Cortex of kidney (tissue), 1 donor: ENCODE measurements at places on chromosomes 2 and 18.

DNA sequence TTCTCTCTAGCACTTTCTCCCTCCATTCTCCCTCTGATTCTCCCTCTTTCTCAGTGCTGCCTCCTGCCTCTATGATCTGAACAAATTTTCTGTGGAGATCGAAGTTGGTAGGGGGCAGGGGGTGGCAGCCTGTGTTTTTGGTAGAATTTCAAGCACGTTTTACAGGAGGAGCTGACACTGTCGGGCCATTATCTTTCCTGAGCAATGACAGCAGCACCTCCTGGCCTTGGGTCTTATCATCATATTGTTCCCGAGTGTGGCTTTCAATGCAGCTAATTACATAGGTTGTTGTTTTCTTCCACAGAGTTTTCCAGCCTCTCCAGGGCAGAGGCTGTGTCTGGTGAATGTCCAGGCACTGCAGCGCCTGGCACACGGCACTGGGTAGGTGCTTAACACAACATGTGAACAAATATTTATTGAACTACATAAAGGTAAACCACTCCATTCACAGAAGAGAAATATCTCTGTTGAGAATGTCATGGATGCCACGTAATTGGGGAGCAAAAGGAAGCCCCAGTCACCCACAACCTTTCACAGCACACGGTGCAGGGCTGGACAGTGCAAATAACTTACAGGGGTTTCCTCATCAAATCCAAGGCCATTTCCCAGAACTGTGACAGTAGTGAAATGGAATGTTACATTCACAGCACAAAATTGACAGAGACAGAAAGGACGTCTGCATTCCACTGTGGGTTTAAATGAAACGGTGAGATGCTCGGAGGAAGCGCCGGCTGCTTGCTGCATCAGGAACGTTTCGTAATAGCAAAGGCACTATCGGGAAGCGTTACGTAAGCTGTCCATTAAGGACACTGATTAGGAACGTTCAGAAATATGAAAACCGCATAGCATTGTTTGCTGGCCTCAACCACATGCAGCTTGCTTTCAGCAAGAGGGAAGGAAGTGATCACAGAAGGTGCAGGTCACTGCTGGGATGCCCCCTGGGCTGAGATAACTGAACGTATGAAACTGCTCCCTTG, 6.5 kb upstream of the KCNG2 start:
- DNase-seq, result no peak

DNA sequence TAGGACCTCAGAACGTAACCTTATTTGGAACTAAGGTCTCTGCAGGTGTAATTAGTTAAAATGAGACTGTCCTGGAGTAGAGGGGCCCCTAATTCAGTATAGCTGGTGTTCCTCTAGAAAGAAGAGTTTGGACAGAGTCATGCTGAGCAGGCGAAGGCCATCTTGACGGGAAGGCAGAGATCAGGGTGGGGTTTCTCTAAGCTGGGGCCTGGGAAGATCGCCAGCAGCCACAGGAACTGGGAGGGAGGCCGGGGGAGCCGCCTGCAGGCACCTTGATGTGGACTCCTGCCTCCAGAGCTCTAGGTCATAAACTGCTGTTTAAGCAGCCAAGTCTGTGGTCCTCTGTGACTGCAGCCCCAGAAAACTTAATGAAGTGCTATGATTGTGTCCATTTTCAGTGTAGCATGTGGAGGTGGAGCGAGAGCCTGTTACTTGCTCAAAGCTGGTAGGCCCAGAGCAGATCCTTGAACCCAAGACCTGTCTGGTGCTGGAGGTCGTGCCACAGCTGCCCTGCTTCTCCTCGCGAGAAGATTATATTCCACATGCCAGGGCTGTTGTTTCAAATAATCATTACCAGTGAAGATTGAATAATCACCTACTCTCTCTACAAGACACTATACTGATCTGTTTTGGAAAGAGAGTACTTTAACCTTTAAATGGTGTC, 105.7 kb downstream of the TPO start:
- DNase-seq, result no peak

- no peak for DNase-seq
These were observed 61.7 kb upstream of the EPC2 start for GRCh38 chr2:148582679-148583511.

DNA sequence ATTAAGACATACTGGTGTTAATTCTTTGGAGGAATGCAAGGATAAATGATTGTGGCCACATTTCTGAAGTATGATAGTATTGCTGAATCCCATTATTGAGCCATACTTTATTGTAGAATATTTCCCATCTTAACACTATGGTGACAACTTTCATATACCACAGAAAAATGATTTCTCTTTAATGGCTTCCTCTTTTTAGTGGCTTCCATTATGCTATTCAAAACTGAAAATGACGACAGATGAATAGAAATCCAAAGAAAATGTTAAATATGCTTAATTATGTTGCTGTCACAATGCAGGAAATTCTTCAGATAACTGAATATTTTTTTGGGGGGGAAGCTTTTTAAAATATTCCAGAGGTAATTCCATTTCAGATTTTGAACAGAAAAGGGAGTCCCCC, 88.9 kb upstream of the TMEM200C start:
- no peak for DNase-seq

GRCh38 chr2:158199928-158200650, 98.4 kb downstream of the UPP2 start:
- no peak for DNase-seq
